LHCN-M2 (cell line): ENCODE measurements at places on chromosomes 12 and 14. TPM values are rescaled to one million over a fixed set of nuclear protein-coding genes. Genes with fewer than 3 reads are reported as not detected.

GRCh38 chr12:2627076-2627834, 167.5 kb upstream of the FKBP4 start:
- DNase-seq, result no peak

TSPAN19 gene
- 0.06 TPM in 2 replicates for total RNA-seq

- DNase-seq, result no peak
Observed at GRCh38 chr14:46306267-46306666, 345.3 kb downstream of the RPL10L start.

GRCh38 chr12:112942572-112942971, 4.3 kb downstream of the OAS3 start:
- DNase-seq, result no peak

DNA sequence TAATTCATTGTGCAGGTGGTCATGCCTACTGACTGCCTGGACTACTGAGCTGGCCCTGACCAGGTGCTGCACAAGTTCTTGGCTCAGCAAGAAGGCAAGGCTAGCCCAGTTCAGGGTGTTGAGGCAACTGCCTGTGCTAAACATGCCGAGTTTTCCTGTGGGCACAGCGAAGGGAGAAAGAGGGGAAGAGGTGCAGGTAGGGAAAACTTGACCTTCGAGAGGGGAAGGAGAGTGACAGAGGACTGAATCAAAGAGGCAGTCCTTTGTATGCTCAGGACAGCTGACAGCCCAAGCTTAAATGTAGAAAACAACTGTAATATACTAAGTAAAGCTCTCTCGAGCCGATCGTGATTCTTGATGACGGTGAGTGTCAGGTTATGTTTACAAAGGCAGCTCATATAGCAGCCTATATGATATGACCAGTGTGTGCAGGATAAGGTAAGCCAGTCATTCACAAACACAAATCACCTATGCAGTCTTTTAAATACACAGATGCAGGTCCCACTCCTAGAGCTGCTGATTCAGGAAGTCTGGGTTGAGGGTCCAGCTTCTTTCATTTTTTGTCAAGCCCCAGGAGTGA, 2.6 kb downstream of the IRAK3 start:
- no peak for DNase-seq

DNA sequence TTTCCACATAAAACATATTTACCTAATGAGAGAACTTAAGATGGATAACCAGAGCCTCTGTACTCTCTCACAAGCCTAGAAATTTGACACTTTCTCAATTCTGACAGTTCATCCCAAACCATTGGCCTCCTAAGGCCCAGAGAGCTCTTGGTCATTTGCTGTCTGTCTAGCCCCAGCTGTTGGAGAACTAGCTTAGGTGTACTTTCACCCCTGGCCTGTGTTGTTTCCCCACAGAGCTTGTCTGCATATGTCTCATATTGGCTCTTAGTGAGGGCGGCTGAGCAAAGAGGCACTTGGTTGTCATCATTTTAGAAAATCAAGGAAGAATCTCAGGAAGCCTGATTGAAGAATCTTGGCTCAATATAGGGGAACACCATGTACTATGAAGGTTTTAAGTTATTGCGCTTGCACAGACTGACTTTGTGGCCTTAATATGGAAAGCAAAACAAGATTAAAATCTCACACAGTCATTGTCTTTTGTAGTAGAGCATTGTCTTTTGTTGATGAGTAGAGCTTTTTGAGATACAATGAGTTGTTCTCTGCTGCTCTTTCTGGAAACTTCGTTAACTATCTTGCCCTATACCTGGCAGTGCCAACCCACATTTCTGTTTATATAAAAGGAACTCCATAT, 324.6 kb downstream of the RAD51B start:
- DNase-seq, result peak; percentile 96

DNA sequence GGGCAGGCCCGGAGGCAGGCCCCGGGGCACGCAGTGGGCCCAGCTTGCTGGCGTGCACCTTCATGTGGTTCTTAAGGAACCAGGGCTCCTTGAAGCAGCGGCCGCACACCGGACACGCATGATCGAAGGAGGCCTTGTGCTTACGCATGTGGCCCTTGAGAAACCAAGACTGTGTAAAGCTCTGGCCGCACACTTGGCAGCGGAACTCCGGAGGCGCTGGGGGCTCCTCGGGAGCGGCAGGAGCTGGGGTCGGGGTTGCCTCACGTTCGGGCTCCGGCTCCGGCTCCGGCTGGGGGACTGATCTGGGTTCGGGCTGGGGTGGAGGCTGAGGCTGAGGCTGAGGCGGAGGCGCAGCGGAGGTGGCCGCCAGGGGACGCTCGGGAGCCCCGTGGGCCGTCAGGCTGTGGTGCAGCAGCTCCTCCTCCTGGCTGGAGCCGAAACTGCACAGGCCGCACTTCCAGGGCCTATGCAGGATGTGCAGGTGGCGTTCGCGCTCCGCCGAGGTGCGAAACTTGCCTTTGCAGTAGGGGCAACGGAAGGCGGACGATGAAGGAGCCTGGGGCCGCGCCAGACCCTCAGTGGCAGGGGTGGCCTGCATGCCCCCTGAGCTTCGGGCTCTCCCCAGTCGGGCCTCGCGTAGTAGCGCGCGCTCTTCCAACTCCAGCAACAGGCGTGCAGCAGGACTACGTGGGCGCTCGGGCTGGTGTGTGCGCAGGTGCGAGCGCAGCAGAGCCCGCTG, 6.0 kb downstream of the ZNF219 start:
- DNase-seq, result peak; percentile 43

POC1B gene
- 12.4 and 16.0 TPM in 2 replicates for total RNA-seq

DNA sequence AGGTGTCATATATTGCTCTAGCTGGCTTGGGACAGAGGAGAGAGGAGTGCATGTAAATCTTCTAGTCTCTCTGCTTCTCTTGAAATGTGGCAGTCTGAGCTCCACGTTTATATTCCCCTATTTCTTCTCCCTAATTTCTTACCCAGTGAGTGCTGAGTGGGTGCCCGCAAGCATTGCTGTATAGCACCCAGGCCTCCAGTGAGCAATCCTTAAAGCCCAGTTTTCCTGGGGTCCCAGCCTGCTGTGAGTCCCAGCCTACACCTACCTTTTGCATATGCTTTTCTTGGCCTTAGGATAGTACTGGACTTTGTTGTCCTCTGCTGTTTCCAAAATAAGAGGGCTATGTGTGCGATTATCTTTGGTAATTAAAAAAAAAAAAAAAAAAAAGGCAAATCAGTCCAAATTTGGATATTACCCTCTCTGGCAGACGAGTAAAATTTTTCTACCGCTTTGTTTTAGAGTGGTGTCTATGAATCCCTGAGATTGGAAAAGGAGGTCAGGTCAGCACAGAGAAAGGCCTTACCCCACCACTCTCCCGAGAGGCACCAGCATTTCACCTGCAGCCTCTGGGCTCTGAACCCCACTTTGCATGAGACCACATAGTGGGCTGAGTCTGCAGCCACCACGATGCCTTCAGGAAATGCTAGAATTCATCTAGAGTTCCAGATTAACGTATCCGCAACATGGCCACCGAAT, 1.1 kb downstream of the MGST1 start:
- no peak for DNase-seq

DNA sequence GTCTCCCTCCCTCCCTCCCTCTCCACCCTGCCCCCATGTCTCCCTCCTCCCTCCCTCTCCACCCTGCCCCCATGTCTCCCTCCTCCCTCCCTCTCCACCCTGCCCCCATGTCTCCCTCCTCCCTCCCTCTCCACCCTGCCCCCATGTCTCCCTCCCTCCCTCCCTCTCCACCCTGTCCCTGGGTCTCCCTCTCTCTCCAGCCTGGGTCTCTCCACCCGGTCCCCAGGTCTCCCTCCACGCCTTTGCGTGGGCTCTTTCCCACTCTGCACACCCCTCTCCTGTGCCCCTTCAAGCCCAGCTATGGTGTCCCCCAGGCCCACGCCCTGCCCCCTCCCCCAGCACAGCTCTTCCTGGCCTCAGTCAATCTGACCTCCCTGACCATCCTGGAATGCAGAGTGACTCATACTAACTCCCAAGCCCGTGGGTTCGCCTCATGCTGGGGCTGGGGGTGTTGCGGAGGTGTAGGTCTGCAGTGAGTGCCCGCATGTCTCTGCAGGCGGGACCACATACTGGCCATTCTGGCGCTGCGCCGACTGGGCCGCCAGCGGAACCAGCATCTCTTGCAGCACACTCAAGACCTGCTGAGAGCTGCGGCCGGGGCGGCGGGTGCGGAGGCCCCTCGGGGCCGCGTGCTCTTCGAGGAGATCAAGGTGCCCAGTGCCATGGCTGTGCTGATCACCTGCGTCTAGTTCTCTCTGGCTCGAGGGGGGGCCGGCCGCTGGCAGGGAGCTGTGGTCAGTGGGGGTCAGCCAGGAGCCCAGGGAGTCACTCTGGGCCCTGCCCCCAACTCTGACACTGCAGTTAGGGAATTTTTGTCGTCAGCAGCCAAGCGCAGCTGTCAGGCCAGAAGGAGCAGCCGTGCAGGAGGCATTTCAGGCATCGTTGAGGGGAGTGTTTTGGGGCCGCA, 13.5 kb upstream of the TNFAIP2 start:
- peak; percentile 93 for DNase-seq

DNA sequence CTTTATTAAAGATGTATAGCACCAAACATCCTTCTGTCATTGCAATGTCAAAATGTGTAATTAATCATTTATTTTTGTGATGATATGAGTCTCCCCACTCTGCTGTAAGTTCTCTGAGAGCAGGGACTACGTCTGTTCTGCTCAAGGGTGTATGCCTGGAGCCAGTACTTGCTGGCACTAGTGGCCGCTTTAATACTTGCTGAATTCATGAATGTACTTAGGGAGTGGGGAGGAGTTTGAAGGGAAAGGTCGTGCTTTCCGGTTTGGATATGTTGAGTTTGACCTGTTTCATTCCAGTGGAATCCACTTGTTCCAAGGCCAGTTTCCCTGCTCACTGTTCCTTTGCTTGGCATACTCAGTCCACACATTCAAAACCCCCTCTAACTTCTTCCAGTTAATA, 1.9 kb upstream of the DCAF5 start:
- no peak for DNase-seq

CIROP gene
- not detected in 2 replicates for total RNA-seq

- no peak for DNase-seq
Observed at GRCh38 chr14:87034680-87035079, 958.3 kb downstream of the GALC start.

RCOR1 gene
- 14.1 and 18.7 TPM in 2 replicates for total RNA-seq

GRCh38 chr12:4169531-4169930, 104.0 kb upstream of the CCND2 start:
- DNase-seq, result peak; percentile 38

DNA sequence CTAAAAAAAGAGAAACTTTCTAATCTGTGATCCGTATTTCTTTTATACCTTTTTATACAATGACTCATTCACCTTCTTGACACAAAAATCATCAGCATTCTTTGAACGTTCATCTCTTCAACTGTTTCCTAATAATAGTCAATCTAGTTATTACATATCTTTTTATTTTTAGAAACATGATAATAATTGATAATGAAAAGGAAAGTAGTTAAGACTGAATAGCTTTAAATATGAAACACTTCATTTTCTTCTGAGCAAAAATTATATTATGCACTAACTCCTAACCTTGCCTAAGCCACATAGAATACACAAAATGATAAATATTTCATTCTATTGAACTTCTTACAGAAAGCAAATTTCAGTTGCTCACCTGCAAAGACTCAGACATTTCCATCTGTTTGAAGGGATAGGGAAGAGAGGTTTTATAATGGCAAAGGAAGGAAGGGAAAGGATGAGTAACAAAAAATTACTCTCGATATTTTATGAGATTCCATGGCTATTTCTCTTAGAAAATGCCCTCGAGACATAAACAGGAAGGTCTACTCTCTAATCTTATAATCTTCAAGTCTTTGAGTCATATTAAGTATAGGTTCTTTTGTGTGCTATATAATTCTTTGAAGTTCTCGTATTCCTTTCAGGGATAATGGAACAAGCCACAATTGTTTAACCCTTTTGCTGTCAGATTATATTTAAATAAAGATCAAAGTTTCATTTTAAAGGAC, 7.5 kb upstream of the KLHL42 start:
- DNase-seq, result no peak

DNA sequence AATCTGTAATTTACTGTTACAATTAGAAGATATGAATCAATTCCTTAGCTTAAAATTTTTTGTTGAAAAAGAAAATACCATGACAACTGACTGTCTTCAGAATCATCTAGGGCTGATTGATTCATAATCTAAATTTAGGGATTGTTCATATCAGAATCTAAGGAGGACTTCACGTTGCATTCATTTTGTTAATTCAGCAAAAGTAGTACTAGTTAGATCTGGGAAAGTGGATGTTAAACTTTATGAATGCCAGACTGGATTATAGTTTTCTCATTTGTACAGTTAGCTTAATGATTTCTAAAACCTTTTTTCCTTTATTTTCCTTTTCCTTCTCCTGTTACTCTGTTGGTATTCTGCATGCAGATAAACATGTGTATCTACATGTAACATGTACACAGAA, 135.5 kb downstream of the PDE3A start:
- no peak for DNase-seq

GRCh38 chr12:38728894-38729293, 176.5 kb downstream of the CPNE8 start:
- no peak for DNase-seq

DNA sequence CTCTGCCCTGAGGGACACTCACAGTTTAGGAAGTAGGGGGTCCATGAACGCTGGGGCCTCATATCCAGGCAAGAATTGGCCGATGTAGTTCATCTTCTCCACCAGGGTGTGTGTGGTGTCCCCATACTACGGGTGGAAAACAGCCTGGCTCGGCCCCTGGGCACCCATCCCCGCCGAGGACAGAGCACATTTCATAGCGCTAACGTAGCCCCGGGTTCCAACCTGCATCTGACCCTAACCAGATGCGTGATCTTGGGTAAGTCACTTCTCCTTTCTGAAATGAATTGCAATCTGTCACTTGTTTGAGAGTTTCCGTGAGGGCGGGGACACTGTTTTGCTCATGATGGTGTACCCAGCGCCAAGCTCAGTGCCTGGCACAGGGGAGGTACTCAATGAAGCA, 9.0 kb downstream of the HPD start:
- DNase-seq, result no peak

DNA sequence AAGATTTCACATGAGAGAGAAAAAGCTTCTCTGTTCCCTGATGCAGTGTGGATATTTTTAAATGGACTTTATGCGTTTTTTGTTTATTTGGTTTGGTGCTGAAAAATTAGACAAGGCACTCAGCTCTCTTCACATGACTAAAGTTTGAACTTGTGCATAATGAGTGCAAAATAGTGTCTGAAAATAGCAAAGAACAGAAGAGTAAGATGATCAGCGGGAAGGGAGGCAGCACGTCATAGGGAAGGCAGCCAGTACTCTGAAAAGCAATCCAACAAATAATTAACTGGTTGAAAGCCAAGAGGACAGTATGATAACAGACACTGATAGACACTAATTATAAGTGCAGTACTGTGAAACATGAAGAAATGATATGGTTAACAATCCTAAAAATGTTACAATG, 46.6 kb upstream of the CDKN3 start:
- DNase-seq, result no peak

- no peak for DNase-seq
Observed at GRCh38 chr12:3935078-3935477, 61.9 kb upstream of the PARP11 start.

DNA sequence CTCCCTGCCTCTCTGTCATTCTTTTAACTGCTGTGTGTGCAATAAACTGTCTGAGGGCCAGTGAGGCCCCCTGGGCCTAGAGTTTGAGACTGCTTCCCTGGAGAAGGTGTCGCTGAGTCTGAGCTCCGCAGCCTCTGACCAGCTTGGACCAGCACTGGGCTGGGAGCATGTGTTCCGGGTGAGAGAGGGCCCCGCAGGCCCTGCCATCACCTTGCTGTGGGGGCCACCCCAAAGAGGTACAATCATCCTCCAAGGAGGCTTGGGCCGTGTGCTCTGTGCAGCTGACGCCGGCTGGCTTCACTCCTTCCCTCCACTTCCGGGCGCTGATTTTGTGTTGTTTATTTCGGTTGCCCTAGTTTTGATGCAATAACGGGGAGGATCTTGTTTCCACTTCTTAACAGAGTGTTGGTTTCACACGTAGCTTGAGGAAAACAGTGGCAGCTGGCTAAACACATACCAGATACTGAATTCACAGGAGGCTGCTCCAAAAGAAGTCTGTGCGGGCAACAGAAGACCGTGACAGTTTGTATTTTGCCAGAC, 121.6 kb downstream of the TMEM132C start:
- DNase-seq, result no peak
